ENCODE measurements at places on chromosomes 4 and X.

DNA sequence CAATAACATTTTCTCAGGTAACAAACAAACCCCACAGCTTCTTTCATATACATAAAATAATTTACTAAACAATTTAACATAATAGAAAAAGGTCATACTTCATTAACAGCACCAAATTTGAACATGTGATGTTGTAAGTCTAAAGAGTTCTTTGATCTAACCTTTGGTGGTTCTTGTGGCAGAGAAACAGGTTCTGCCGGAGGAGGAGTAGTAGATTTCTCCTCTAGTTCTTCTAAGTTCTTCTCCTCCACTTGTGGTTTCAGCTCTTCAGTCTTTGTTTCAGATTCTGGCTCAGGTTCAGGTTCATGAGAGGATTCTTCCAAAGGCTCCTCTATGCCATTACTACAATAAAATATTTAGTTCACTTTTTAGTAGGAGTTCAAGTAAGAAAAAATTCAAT, 18.3 kb downstream of the G3BP2 start:
- no peak for DNase-seq

DNA sequence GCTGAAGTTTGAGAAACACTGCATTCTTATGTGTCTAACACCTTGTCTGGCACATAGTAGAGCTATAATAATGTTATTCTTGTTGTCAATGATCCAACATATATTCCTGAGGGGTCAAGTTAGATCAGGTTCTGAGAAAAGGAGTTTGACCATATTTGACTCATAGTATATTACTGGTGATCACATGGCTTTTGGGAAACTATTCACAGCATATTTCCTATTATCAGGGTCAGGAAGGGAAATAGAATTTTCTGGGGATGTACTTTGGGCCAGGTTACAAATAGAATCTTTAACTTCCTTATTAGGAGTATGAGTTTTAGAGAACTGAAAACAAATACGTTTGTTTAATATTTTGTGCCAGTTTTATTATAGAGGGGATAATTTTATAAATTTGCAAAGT, 11.6 kb downstream of the IL15 start:
- no peak for DNase-seq

- no peak for DNase-seq
These were observed 249.8 kb upstream of the ANXA10 start for GRCh38 chr4:167842487-167842886.

- DNase-seq, result no peak
These were observed 7.6 kb upstream of the DIPK2B start for GRCh38 chrX:45208121-45208856.

GRCh38 chrX:150475461-150475860, 93.0 kb upstream of the MTM1 start:
- DNase-seq, result no peak

- DNase-seq, result no peak
These were observed 37.9 kb downstream of the RGS12 start for GRCh38 chr4:3330707-3331106.

- no peak for DNase-seq
These were observed 356.9 kb downstream of the STPG2 start for GRCh38 chr4:97786306-97786920.

- DNase-seq, result no peak
These were observed at the start of gene SMARCA1 for GRCh38 chrX:129523079-129523911. Gene SMARCA1, minus strand, starts transcription at chrX:129523490. Its CDS starts 120 bp downstream, at chrX:129523370.

GRCh38 chrX:140501940-140502468, 2.9 kb downstream of the SOX3 start:
- DNase-seq, result no peak

DNA sequence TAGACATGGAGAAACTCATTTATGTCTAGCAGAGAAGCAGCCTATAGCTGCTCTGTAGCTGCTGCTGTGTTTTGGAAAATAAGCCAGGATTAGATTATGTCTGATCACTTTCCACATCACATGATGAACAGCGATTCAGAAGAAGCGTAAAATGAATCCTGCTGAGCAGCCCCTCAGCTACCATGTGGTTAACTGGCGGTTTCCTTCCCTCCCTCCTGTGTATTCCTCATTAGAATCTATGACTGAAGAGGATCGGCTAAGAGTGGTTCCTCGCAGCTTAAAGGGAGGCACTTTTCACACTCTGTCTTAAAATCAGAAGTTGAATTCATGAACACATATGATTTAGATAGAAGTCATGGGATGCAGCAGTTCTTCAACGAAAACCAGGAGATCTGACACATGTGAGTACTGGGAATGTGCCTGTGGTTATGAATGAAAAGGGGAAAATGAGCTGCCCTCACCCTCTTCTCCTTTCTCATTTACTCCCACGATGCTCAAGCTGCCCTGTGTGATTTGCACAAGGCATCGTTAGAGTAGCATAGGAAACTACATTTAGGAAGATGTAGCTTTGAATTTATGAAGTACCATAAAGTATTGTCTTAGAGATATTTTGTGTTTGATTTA, at the start of gene PPEF1:
TSS of gene PPEF1 (plus strand) at position 220 of the 624 bp plus-strand sequence. CDS start at position 356, 136 bp downstream.
- no peak for DNase-seq

- DNase-seq, result no peak
These were observed 315.2 kb downstream of the GRID2 start for GRCh38 chr4:92618968-92619367.

DNA sequence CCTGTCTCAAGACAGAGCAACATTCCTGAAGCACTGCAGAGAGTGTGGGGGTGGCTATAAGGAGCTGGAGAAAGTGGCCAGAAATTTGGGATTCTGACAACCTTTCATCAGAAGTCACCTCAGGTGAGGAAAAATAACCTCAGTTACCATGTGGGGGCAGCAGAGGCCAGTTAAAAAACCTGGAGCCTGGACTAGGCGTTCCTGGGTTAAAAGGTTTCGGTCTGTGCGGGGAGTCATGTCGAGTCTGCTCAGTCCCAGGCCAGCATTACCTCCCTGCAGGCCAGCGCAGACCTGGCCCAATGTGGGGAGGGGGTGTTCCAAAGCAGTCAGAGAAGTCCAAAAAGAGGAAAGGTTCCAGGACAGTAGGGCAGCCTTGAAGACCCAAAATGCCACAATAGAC, 10.9 kb upstream of the NALF2 start:
- DNase-seq, result no peak

DNA sequence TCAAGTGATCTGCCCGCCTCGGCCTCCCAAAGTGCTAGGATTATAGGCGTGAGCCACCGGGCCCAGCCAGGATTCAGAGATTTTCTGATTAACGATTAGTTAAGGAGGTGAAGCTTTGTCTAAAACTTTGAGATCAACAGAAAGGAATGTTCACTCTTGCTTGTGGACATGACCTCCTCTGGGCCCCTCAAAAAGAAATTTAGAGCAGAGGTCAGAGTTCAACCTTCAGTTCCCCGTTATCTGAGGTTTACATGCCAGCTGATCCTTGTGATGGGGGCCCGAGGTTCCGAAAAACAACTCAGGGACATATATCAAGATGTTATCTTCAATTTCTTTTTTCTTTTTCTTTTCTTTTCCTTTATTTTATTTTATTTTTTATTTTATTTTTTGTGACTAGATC, 54.6 kb downstream of the DDX3X start:
- DNase-seq, result no peak

DNA sequence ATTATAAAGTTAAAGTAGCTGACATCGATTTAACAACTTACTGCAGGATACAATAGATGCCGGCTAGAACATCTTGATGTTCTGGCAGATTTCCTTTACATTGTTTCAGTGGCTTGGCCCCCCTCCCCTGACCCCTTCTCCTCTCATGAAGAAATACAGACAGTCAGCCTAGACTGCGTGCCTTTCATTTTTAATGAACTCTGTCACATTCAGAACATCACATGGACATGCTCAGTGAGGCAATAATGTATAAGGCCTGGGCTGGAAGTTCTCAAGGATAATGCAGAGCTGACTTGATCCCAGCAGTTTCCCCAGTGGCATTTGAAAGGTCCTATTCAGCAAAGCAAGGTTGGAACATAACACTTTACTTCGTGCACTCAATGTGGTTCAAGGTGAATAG, 239.2 kb downstream of the ANK2 start:
- DNase-seq, result no peak

DNA sequence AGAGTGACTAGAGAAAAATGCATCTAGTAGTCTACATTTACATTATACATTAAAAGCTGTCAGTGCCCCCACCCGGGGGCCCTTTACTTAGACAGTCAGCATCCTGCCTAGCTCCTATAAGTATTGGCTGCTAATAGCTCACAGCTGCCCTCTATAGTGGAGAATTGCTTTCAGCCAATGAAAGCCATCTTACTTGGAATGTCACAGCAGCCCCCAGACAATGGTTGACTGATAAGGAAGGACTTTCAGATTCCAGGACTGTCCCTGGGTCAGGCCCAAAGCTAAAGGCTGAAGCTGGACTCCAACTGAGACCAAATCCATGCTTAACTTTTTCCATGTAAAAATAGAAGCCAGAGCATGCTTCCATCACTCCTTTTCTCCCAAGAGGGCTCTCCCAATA, 196.9 kb downstream of the ANKRD50 start:
- DNase-seq, result no peak

DNA sequence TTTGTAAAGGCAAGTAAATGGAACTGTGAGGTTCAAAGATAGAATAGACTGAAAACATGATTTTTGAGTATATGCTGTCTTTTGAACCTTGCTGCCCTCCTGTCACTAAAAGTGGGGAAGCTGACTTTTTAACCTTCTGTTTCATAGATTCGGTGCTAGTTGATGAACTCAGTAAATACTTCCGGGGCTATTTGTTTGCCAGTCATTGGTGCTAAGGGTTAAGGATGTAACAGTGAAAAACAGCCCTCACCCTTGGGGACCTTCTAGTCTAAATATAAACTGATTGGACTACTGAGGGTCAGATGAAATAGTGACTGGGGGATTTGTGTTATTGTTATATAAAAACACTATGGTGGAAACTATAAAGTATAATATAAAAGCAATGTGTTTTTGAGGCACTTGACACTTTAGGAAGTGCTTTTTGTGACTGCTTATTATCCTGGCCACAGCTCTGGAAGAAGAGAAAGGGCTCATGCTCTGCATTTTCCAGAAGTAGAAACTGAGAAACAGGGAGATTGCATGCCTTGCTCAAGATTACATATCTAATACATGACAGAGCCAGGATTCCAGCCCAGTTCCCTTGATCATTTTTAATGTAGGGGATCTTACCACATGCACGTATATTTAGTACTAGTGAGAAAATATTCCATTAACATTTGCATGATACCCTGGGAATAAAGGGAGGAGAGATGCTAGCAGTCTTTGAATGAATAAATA, 3.9 kb downstream of the BST1 start:
- DNase-seq, result no peak

All from effector memory CD8-positive, alpha-beta T cell (primary cell).